ENCODE measurements at places on chromosomes 7 and 10.

DNA sequence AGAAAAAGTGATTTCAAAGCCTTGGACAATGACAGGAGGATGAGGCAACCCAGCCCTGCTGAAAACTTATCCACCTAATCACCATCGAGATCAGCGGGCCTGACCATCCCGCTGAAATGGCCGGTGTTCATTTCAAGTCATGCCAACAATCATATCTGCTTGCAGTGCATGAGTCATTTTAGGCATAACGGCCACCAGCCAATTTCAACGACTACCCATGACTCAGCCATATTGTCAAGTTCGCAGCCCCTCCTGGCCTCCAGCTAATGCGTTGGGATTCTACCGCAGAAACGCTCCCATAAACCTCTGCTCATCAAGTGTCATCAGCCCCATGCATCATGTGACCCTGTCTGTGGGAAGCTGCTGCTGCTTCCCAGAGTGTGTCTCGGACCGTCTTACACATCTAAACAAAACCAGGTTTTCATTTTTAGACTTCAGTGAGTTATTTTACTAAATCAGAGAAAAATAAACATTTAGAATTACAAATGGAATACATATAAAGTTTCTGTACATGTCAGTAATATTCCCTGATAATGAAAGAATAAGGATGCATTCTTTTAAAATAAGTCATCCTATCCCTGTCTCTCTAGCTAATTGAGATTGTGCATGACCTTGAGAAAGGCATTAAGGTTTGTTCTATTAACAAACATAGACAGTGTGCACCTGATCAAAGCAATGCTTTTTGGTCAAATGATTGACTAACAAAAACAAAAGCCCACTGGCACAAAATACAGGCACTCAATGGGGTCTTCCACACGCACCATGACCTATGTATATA, 188.9 kb downstream of the ADAM12 start:
- DNase-seq = no peak

- no peak for DNase-seq
Measured at GRCh38 chr7:65239707-65240352, 133.8 kb upstream of the ZNF92 start.

DNA sequence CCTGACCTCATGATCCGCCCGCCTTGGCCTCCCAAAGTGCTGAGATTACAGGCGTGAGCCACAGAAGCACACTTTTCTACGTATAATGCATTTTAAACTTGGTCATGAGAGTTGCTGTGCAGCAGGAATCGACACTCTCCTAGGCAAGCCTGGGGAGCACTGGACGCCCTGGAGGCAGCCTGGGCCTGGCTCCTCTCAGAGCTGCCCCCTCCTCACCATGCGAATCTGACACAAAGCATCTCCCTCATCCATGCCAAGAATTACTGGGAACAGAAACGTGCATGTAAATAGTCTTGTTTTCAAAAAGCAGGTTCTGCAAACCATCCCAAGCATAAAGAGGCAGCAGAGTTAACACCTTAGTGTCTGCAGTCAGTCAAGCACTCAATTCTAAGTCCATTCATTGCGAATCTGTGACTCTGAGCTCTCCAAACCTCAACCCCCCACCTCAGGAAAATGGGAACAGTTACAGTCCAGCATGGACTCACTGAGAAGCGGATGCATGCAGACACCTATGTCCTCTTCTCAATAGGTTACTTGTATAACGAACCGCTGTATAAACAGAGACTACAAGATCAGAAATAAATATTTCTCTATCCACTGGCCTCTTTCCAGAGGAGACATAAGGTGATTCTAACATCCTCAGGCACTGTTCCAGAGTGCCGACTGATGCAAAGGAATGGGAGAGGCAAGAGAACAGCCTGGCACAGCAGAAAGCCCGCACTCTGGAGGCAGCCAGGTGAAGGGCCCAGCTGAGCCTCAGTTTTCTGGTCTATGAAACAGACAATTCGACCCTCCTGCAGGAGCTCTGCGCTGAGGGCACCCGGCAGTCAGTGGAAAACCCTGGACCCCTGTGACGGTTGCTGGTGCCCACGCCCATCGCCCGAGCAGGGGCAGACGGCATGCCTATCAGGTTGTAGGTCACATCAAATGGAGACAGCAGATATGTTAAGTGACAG, 68.9 kb downstream of the MAD1L1 start:
- no peak for DNase-seq

DNA sequence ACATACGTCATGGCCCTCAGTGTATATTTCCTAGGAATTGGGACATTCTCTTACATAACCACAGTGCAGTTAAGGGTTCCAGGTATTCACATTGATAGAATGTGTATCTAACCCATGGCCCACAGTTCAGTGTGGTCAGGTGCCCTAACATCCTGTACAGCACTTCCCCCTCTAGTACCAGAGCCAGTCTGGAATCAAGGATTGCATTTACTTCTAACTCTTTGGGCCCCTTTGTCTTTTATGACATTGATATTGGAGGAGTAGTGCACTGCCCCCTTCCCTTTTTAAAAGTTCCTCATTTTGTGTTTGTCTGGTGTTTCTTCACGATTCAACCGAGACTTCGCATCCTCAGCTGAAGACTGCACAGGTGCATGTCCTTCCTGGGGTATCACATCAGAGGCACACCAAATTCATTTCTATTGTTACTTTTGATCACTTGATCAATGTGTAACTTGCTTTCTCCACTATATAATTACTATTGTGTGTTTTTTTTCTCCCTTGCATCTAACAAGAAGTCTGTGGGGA, 22.4 kb upstream of the NPFFR1 start:
- no peak for DNase-seq

DNA sequence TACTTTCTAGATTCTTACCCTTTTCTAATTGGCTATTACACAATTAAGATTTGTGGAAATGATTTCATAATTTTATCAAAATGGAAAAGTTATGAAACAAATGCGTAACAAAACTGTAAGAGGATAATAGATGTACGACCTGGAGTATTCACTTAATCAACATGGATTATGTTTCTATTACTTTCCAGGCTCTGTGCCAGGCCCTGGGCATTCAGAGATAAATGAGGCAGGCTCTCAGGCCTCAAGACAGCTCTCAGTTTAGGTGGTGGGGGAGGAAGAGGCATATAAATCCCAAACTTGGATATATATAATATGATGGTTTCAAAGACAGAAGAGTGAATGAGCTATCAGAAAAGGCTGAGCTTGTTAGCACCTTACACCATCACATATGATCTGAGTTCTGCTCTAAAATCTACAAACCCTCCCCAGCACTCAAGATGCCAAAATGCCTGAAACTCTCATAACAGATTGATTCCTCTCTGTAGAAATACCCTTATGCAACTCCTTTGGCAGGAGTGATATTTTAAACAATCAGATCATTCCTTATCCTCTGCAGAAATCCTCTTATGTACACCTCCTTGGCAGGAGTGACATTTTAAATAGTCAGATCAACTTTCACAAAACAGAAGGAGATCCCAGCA, 42.5 kb downstream of the ACBD5 start:
- no peak for DNase-seq

DNA sequence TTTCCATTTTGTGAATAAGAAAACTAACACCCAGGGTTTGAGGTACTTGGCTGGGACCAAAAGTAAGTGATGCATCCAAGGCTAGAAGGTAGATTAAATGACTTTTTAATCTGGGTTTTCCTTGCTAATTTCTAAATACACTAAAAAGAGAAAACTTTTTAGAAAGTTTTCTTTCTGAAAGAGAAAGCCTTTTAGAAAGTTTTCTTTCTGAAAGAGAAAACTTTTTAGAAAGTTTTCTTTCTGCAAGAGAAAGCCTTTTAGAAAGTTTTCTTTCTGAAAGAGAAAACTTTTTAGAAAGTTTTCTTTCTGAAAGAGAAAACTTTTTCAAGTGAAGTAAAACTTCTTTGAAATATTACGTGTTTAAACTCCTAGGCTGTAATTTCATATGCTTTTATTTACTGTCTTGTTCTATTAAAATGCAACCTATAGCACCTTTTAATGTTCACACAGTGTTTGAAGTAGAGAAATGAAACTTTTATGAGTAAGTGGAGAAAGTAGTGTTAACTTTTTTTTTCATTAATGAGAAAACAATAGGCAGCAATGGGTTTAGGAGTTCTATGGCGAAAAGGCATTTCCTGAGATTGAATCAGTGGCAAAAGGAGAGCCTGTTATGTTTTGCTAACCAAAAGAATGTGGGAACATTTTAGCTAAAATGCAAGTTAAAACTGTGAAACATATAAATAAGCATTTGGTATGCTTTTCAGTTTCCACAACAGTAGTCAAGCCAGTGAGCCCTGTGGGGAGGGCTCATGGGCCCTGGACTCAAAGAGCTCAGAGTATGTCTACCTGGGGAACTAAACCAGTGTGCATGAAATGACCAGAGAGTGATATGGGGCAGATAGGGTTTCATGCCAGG, 103.7 kb downstream of the RBM20 start:
- DNase-seq = peak; percentile 31

GRCh38 chr7:105640956-105641810, 59.9 kb upstream of the EFCAB10 start:
- no peak for DNase-seq

Data from stimulated activated naive CD8-positive, alpha-beta T cell treated with anti-CD3 and anti-CD28 coated beads, Interleukin-15, amount 100 ng/mL, for 72 hours (primary cell).